WTC11 (cell line): ENCODE measurements at places on chromosomes 4 and X.

DNA sequence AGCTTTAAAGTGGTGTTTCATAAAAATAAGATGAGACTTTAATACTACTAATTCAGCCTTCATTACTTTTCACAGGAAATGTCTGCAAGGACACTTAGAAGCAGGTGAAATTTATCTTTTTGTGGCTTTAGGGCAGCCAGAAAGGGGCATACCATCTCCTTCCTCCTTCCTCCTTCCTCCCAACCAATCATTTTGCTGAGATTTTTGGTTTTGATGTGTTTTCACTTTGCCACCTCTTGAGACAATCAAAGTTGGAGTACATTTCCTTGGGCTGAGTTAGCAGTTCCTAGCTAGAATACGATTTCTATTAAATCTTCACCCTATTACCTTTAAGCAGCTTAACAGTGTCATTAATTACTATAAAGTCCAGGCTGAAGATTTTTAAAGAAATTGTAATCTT is 5.1 kb upstream of the NDST3 start:
- DNase-seq: no peak

DNA sequence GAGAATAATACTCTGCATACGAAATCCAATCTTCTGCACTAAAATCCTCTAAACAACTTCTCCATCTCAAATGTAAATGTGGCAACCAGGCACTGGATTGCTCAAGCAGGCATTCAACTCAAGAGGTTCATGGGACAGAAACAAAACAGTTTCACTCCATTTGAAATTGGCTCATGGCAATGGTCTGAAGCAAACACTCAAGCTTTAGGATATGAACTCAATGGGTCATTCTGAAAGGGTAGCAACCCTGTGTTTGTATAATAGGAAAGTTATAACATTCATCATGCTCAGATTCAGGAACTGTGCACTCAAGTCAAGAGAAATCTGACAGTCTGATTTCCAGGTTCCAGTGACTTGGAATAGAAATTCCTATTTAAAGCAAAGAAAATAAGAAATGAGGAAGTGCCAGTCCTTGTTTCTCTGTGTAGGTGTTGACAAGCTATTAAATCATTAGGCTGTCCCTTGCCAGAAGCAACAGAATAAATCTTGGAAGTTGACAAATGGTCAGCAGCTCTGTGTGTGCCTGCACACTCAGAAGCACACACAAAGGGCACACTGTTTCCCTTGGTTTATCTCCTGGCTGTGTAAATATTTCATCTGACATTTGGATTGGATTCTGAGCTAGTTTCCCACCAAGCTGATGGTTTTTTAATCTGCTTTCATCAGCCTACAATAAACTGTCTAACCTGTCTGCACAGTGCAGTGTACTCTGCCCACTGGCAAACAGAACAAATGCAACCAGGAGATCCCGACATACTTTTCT is 75.9 kb upstream of the CITED1 start:
- no peak for DNase-seq

DNA sequence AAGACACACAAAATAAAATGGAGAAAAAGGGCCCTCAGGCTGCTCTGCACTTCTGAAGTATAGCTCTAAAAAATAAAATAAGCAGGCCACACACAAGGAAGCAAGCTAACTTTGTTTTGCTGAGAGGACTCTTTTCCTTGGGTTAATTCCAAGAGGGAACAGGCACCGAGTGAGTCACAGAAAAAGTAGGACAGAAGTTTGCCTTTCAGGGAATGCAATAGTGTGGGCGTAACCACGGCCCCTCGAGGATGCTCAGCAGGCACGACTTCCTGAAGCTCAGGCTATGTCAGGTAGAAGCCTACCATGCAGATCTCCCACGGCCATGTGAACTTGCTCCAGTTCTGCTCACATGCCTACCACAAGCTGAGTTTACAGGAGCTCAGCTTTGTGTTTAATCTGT is 22.1 kb downstream of the PPP1R2C start:
- DNase-seq: no peak

DNA sequence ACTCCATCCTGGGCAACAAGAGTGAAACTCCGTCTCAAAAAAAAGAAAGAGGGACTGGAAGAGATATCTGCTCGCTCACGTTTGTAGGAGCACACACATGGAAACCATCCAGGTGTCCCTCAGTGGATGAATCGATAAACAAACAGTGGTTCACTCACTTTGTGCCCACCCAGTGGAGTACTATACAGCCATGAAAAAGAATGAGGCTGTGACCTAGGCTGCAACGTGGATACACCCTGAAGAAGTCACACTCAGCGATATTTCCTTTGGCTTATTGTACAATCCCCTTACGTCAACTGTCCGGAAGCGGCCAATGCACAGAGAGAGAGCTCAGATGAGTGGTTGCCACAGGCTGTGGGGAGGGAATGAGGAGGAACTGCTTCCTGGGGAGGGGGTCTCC is 82.3 kb upstream of the PPP2R3B start:
- DNase-seq: no peak

DNA sequence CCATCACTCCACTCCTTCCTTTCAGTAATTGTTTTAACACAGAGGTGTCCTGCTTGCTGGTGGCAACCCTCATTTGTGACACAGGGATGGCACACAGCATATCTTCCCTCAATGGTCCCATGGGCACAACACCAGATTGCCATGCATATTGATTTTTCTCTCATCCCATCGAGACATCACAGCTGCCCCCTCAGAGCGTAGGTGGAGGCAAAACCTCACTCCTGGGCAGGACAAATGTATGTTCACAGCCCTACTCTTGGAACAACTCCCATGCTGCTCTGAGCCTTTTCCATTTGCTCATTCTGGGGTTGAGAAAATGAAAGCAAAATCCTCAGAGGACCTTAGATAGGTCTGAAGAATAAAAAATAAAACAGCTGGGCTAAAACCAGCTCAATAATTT is 172.2 kb downstream of the GABRB1 start:
- no peak for DNase-seq

DNA sequence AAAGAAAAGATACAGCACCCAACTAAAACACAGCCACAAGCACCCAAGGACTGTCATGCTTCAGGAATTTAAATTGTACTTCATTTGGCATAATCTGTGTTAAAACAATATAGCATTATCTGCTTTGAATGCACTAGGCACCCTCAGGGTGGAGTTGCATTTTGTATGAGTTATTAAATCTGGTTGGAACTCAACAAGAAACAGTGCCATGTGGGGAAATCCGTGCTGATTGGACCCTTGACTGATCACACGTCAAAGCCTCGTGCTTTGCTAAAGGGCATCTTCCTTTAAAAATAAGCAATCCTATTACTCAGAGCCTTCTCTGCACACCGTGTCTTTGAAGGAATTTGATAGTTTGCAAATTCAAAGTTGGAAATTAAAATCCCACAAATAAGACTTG is 35.4 kb downstream of the IGFBP7 start:
- DNase-seq: no peak

DNA sequence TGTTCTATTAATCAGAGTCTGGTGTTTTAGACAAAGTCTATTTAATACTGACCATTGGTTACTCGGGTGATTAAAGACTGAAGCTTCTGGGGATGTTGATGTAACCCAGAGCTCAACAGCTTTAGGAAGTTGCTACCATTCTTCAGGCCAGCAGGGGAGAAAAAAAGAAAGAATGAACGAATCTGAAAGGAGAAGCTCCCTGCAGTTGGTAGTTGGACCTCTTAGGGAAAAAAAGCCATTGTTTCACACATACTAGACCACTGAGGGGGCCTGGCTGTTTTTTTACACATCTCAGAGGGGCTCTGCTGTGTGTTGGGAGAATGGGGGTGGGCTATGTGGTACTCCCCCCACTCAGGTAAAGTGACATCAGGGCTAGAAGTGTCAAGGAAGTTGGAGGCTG is 378.9 kb downstream of the KCNIP4 start:
- DNase-seq: no peak

- no peak for DNase-seq
Observed at GRCh38 chr4:14879683-14880082, 122.6 kb upstream of the CPEB2 start.

DNA sequence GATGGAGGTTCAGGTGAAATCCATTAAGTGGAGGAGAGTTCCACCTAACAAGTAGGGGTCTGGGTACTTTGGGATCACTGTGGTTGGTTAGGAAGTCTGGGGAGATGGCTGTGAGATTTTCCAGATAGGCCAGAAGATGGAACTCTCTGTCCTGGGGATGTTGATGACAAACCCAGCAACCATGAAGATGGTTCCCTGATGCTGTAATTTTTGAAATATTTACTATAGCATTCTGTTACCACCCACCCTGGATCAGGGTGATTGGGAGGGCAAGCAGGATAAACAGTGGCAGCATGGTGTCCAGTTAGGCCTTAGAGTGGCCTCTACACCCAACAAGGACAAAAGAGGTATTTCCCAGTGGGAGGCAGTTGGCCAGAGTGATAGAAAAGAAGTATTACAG is 15.9 kb upstream of the NELFA start:
- DNase-seq: no peak

DNA sequence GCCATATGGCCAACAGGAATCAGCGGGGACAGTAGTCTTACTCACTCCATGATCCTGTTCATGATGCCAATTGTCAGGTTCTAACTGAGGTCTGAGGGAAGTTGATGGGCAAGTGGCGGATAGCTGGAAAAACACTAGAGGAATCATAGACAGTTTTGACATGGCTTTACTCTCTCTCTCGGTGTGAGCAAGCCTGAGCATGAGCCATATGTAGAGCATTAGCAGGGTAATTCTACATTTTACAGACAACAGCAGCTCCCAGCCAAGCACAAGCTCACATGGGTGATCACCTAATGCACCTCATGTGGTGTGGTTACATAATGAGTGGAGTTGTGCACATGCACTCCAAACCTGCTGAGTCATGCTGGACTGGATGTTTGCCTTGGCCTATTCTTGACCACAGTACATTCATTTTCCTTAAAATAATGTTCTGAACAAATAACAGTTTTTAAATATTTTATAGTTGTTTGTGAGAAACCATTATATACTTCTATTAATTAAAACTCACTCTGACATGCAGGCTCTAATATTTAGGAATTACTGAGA is 429.2 kb downstream of the GPAT3 start:
- DNase-seq: no peak
